NCI-H2107 (cell line): ENCODE measurements at places on chromosomes 5 and 9.

GRCh38 chr9:121380846-121381245 lies 10.8 kb upstream of the STOM start:
- DNase-seq = no peak

DNA sequence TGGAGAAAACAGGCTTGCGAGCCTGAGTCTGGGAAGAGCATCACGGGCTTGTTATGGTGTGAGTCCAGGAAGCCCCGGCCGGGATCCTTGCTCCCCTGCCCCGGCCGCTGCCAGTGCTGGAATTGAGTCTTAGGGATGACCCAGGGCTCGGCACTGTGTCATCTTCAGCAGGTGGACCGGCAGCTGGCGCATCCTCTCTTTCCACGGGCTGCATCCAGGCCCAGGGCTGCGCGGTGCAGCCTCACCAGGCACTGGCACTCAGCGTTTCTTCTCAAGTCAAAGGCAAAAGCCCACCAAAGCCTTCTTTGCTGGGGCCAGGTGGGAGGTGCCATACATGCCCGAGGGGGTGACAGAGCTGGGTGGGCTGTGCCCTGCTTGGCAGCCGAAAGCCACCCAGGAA lies 46.6 kb downstream of the COL5A1 start:
- no peak for DNase-seq

DNA sequence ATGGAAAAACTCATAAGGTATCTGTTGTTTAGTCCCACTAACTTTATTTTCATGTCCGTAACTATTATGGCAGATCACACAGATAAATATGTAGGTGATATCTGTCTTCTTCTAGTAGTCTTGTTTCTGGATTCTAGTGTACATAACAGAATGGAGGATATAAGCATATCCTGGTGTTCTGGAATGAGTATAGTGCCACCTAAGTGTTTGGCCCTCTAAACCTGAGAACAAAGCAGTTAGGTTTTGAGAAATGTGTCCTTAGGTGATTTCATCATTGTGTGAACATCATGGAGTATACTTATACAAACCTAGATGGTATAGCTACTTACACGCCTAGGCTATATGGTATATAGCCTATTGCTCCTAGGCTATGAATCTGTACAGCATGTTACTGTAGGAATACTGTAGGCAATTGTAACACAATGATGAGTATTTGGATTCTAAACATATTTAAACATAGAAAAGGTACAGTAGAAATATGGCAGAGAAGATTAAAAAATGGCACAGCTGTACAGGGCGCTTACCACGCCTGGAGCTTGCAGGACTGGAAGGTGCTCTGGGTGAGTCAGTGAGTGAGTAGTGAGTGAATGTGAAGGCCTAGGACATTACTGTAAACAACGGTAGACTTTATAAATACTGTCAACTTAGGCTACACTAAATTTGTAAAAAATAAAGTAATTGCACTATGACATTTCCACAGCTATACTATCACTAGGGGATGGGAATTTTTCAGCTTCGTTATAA lies 150.3 kb upstream of the SLC24A2 start:
- DNase-seq = no peak

GRCh38 chr5:131532031-131532640 lies 102.9 kb downstream of the RAPGEF6 start:
- DNase-seq = no peak

- no peak for DNase-seq
Measured at GRCh38 chr5:64000096-64000495, 37.9 kb upstream of the HTR1A start.

DNA sequence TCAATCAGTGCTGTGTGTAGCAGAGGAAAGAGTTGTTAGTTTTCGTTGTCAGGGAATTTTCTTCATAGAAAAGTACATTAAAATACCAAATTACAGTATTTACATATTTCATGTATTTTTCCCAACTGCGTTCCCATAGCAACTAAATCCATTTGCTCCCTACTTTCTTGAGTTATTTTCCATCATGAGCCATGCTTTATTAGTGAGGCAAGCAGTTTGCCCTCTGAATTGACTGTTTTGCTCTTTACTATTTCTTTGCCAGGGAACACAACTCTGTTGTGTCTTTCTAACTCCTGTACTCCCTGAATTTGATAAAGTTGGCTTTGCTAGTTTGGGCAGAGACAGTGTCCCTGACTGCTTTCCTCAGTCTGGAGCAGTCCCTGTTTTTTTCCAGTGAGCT lies 276.2 kb upstream of the SLC30A5 start:
- no peak for DNase-seq

GRCh38 chr5:43041669-43042175 lies 1.6 kb upstream of the ANXA2R start:
- peak; percentile 56 for DNase-seq

- no peak for DNase-seq
Measured at GRCh38 chr9:70053864-70054263, 10.2 kb downstream of the MAMDC2 start.

GRCh38 chr5:4348919-4349318 lies 753.3 kb downstream of the IRX1 start:
- DNase-seq = no peak

GRCh38 chr5:35117967-35118366 lies 70.2 kb upstream of the AGXT2 start:
- no peak for DNase-seq

DNA sequence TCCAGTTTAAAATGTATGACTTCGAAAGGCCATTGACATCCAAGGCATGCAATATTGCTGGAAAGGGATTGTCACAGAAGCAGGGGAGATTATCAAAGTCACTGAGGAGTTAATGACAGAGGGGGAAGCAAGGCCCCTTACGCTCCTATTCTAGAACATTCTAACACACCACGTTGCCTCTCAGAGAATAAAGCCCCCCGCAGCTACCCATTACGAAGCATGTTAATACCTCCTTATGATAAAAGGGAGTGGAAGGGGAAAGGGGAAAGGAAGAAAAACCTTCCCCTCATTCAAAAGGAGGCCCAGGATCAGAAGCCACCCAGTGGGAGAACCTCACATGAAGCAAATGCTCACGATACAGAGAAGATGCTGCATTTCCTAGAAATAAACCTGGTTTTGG lies 213.6 kb downstream of the DAB2IP start:
- DNase-seq = no peak

- no peak for DNase-seq
Measured at GRCh38 chr5:156476158-156476551, 149.2 kb downstream of the SGCD start.

GRCh38 chr5:96699186-96699820 lies 37.1 kb downstream of the CAST start:
- DNase-seq = no peak

GRCh38 chr9:114552706-114553105 lies 34.9 kb upstream of the ATP6V1G1 start:
- no peak for DNase-seq
